H9 (cell line): ENCODE measurements at places on chromosomes 3 and 15.

DNA sequence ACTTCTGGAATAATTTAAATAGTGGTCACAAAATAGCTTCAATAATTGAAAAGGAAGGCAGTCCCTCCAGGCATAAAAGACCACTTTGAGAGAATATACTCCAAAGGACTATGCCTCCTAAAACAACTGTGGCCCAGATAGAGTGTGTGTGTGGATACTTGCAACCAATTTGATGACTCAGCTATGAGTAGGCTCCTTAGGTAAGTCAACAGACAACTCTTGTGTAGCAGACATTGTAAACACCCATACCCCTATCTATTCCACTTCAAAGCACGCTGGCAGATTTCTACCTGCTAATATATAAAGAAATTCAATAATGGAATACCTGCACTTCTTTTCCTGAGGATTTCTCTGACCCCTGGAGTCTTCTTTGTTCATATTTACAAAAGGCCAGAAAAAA lies 254.5 kb downstream of the NEK10 start:
- H3K27me3 ChIP-seq, result no peaks in the 10 kb centered on the region
- no peaks in the 10 kb centered on the region; the same call in 1 of the 2 replicates for H3K36me3 ChIP-seq
- no peak overlapping the region for H3K27ac ChIP-seq
- no peaks in the 10 kb centered on the region for H3K4me1 ChIP-seq
- H3K4me3 ChIP-seq, result no peak overlapping the region

DNA sequence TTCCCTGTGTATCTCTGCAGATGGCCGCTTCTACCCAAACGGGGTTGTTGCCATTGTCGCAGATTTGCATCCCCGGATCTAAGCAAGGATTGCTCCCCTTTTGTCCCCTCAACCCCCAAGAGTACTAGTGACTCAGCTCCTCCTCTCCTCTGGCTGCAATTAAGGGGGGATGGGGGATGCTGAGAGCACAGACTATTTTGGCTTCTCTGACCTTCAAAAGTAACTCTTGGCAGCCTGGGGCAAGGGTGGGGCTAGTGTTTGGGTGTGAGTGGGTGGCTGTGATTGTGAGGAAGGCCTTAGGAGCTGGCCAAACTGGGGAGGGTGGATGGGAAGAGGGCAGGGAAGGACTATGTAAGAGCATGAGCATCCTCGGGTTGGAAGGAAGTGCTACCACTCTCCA lies 1.2 kb upstream of the MAP1A start:
- peaks cover 3% of the 10 kb centered on the region; the same call in 1 of the 2 replicates for H3K4me1 ChIP-seq
- H3K27ac ChIP-seq, result no peak overlapping the region
- DNase-seq, result no peak
- H3K36me3 ChIP-seq, result no peaks in the 10 kb centered on the region
- H3K27me3 ChIP-seq, result peaks cover 21% of the 10 kb centered on the region; the same call in 1 of the 2 replicates

GRCh38 chr15:100131321-100132224 lies 210.2 kb downstream of the ADAMTS17 start:
- H3K27ac ChIP-seq, result no peak overlapping the region
- no peaks in the 10 kb centered on the region for H3K4me1 ChIP-seq
- DNase-seq, result peak; percentile 63
- H3K4me3 ChIP-seq, result no peak overlapping the region
- H3K36me3 ChIP-seq, result no peaks in the 10 kb centered on the region

- no peak overlapping the region for H3K27ac ChIP-seq
- DNase-seq, result no peak
- no peaks in the 10 kb centered on the region for H3K36me3 ChIP-seq
- no peaks in the 10 kb centered on the region for H3K27me3 ChIP-seq
Measured at GRCh38 chr3:120304616-120305015, 19.6 kb upstream of the GPR156 start.

- no peaks in the 10 kb centered on the region for H3K36me3 ChIP-seq
- no peak for DNase-seq
- no peaks in the 10 kb centered on the region for H3K27me3 ChIP-seq
- no peaks in the 10 kb centered on the region for H3K4me1 ChIP-seq
Measured at GRCh38 chr3:46406443-46406787, 451 bp downstream of the CCR5AS start.

DNA sequence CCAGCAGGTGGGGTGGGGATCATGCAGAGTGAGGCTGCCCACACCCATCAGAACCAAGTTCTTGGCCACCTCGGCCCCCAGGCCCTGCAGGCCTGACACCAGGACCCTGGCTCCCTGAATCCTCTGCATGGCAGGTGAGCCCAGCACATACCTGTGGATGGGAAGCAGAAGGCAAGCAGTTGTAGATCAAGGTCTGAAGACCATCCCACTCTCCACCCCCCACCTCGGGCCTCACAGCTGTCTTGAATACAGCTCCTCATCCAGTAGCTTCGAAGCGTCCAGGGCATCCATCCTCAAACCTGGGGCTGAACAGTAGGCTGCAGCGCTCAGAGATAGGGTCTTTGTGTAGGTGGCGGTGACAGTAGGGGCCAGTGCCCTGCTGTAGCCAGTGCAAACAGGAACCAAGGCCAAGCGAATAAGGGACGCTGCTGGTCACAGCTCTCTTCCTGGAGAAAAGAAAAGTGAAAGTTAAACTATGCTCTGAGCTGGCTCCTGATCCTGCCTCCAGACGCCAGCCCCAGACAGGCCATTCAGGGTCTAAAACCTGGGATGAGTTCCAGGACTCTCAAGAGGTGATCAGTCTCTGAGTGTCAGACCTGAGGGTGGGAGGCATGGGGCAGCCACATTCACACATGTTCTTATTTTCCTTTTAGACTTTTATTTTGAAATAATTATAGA lies at the start of gene UBA7:
TSS of gene UBA7 (minus strand) at position 457 of the 678 bp plus-strand sequence. CDS start at position 291, 166 bp downstream.
- no peak within 1 kb of the TSS for H3K4me3 ChIP-seq
- no peak within 1 kb of the TSS for H3K27ac ChIP-seq
- DNase-seq, result no peak
- H3K4me1 ChIP-seq, result no peaks in the 10 kb centered on the region
- H3K27me3 ChIP-seq, result no peaks in the 10 kb centered on the region

GRCh38 chr3:196159526-196159925 lies 51.7 kb downstream of the ZDHHC19 start:
- no peak for DNase-seq
- no peaks in the 10 kb centered on the region for H3K27me3 ChIP-seq
- H3K36me3 ChIP-seq, result no peaks in the 10 kb centered on the region
- H3K4me3 ChIP-seq, result no peak overlapping the region; the same call in 2 of the 3 replicates

DNA sequence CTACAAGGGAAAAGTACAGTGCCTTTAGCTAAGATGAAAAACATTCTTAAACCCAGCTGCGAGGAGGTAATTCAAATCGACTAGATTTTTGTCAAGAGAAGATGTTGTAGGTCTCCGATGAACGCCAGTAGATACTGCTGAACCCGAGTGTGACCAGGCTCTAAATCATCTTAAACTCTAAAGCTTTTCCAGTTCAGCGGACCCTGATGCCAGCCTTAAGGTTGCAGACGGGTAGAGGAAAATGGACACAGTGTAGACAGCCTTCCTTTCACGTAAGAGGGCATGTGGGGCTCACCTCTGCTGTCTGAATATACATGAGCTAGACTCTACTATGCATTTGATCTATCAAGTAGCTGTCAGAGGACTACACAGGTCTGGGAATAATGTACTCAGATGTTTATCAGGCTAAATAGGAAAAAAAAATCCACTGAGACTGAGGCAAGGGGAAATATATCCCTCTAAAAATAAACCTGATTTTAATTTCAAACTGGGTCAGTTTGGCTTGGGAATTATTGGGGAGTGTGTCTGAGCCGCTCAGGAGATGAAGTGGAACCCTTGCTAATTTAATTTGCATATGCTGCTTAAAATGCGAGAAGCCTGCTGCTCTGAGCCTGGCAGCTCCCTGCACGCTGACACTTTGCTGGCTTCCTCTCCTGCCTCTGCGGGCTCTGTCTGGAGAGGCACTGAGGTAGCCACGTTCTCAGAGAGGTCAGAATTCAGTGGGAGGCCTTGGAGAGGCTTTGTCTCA lies 151.9 kb downstream of the CADPS start:
- no peaks in the 10 kb centered on the region for H3K36me3 ChIP-seq
- peak; percentile 53 for DNase-seq
- no peak overlapping the region for H3K27ac ChIP-seq
- H3K4me3 ChIP-seq, result no peak overlapping the region
- H3K4me1 ChIP-seq, result peaks cover 9% of the 10 kb centered on the region; the same call in 1 of the 2 replicates
- no peaks in the 10 kb centered on the region for H3K27me3 ChIP-seq
